ENCODE measurements at places on chromosomes 7 and 10.

- DNase-seq: no peak
Observed at GRCh38 chr7:47451851-47452205, 130.1 kb downstream of the TNS3 start.

- DNase-seq: no peak
Observed at GRCh38 chr7:107528461-107528860, 35.3 kb downstream of the COG5 start.

DNA sequence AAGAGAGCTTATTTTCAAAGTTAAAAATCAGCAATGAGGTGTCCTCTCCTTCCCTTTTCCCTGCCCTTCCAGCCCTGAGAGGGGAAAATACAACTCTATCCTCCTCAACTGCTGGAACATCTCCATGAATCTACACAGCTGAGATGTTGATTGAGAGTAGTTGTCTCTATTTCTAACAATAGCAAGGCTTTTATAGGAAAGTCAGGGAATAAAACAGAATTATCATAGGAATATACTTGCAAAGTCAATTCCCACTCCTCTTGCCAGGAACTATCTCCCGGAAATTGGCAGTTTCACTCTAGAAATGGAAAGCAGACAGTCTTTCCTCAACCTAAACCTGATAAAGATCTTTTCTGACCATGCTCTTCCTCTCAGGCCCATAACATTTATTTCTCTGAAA is 8.8 kb downstream of the HGF start:
- DNase-seq: no peak

- DNase-seq: no peak
Observed at GRCh38 chr10:1538121-1538520, 199.2 kb downstream of the ADARB2 start.

GRCh38 chr7:30671793-30672465 is 10.3 kb downstream of the CRHR2 start:
- no peak for DNase-seq

GRCh38 chr7:42624471-42624870 is 287.4 kb downstream of the C7orf25 start:
- DNase-seq: no peak

- no peak for DNase-seq
Observed at GRCh38 chr10:50510517-50511473, 113.0 kb downstream of the SGMS1 start.

GRCh38 chr7:118350260-118350659 is 125.8 kb downstream of the ANKRD7 start:
- DNase-seq: no peak

DNA sequence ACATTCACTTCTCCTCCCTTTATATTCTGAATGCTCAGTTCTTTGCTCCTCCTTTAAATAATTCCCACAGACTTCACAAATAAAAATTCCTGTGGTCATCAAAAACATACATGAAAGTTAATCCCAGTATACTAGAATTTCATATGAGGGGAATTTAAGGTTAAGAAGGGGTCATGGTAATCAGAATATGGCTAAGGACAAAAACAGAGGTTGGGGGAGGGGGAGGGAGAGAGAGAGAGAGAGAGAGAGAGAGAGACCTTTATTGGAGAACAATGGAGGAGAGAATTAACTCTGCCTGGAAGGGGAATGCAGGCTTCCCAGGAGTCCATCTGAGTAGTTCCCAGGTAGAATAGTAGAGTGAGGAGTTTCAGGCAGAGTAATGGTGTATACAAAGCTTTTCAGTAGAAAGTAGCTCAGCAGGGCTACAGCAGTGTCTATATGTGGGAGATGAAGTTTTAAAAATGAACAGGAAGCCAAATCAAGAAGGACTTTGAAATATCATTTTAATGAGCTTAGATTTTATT is 5.2 kb upstream of the CUBN start:
- DNase-seq: no peak

GRCh38 chr7:938546-939185 is 15.8 kb downstream of the ADAP1 start:
- no peak for DNase-seq

DNA sequence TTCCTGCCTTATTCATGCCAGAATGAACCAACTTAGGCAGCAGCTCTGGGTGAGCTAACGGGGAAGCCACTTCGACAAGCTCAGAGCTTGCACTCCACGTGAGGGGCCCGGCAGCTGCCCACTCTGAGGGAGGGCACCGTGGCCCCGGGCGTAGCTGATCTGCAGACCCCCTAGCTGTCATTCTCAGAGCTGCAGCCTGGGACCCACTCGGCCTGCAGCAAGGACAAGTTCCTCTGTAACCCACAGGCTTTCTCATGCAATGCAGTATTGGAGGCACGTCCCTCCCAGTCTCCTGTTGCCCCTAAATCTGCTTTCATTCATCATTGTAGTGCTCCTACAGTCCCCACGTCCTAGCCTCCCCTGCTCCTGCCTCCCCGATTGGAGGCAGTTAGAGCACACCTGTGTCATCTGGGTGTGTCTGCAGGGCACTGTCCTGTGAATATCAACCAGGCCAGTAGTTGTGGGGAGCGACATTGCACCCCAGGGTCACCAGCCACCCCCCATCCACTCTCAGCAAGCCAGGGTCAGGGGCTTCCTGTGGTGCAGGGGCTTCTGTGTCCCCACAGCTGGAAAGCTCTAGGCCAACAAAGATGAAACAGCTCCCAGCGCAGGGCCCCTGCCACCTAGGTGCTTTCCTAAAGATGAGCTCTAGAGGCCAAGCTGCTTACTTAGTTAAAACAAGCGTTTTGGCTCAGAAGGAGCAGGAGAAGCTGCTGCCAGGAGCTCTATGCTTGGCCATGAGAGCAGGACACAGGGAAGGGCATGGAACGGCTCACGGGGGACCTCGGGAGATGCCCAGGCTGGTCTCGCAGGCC is 333.6 kb downstream of the ADARB2 start:
- no peak for DNase-seq

GRCh38 chr7:124942399-124942798 is 12.8 kb upstream of the POT1 start:
- DNase-seq: no peak

- DNase-seq: no peak
Observed at GRCh38 chr10:37854626-37855025, 2.8 kb downstream of the ZNF248 start.

DNA sequence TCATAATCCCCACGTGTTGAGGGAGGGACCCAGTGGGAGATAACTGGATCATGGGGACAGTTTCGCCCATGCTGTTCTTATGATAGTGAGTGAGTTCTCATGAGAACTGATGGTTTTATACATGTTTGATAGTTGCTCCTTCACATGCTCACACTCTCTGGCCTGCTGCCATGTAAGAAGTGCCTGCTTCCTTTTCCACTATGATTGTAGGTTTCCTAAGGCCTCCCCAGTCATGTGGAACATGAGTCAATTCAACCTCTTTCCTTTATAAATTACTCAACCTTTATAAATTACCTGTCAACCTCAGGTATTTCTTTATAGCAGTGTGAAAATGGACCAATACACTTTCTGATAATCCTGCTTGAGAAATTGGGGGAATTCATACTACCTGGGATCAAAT is 80.2 kb downstream of the ZNF37A start:
- no peak for DNase-seq

DNA sequence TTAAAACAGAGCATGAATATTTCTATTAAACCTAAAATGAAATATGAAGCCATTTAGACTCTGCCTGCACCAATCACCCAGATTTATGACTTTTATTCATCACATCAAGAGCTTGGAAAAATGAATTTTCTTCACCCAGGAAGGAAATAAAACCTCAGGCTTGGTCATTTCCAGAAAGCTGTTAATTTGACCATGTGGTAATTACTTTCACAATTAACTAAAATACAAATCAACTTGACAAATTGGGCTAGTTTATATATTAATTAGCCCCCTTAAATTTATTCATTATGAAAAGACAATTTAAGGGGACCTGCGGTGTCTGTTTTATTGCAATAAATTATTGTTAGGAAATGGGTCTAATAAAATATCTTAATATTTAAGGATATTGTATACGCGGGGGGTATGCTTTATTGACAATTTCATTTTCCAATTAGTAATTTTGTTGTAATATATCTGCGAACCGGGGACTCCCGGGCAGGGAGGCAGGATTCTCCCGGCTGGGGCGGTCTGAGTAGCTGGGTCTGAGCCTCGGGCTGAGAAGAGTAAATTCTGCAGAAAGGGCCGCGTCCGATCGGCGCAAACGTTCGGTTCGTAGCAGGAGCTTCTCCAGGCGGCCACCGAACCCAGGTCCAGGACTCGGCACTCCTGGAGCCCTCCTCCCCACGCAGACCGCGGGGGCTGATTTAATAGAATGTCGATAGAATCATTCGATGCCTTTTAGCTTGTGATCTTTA is 9.4 kb upstream of the MNX1 start:
- DNase-seq: no peak
